ENCODE measurements at places on chromosomes 6 and 20.

- peak; percentile 30 for DNase-seq
Observed at GRCh38 chr6:66499851-66500250, 792.8 kb upstream of the EYS start.

DNA sequence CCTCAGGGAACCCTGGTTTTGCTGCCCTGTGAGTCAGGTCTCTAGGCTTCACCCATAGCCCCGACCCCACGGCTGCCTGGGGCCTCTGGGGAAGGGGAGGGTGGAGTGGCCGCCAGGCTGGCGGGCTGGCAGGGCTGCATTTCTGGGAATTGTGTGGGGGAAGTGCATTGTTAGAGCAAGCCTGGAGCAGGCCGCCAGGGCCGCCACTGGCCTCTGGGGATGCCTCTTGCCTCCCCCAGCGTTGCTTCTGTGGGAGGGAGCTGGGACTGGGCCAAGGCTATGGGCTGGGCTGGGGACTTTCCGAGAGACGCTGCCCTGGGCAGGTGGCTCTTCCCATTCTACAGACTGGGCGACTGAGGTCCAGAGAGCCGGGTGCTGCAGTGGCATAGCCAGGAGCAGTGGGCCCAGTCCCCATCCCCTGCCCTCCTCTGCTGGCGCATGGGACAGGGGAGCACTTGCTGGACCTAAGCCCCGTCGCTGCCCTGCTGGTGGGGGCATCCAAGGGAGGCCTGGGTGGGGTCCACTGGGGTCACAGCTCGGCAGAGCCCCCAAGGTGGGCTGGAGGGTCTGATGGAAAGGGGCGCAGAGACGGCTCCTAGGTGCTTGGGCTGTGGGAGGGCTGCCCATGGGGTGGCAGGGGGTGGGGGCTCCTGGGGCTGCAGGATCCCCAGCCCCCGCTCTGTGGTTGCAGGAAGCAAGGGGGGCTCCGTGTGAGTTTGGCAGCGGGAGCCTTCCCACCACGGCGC is 6.6 kb upstream of the SOX18 start:
- no peak for DNase-seq

GRCh38 chr6:170136541-170137175 is 154.2 kb downstream of the DLL1 start:
- no peak for DNase-seq

- no peak for DNase-seq
Observed at GRCh38 chr20:51526106-51526470, 16.4 kb downstream of the NFATC2 start.

DNA sequence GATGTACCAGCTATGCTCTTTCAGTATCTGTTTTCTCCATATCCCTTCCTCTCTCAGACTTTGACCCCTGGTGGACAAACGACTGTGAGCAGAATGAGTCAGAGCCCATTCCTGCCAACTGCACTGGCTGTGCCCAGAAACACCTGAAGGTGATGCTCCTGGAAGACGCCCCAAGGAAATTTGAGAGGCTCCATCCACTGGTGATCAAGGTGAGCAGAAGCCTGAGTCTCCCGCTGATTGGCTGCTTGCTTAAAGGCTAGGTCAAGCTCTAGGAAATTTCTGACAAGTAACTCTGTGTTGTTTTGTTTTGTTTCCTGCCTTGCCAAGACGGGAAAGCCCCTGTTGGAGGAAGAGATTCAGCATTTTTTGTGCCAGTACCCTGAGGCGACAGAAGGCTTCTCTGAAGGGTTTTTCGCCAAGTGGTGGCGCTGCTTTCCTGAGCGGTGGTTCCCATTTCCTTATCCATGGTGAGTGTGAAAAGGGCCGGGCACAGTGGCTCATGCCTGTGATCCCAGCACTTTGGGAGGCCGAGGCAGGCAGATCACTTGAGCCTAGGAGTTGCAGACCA is 28.6 kb downstream of the C6orf89 start:
- peak; percentile 26 for DNase-seq

DNA sequence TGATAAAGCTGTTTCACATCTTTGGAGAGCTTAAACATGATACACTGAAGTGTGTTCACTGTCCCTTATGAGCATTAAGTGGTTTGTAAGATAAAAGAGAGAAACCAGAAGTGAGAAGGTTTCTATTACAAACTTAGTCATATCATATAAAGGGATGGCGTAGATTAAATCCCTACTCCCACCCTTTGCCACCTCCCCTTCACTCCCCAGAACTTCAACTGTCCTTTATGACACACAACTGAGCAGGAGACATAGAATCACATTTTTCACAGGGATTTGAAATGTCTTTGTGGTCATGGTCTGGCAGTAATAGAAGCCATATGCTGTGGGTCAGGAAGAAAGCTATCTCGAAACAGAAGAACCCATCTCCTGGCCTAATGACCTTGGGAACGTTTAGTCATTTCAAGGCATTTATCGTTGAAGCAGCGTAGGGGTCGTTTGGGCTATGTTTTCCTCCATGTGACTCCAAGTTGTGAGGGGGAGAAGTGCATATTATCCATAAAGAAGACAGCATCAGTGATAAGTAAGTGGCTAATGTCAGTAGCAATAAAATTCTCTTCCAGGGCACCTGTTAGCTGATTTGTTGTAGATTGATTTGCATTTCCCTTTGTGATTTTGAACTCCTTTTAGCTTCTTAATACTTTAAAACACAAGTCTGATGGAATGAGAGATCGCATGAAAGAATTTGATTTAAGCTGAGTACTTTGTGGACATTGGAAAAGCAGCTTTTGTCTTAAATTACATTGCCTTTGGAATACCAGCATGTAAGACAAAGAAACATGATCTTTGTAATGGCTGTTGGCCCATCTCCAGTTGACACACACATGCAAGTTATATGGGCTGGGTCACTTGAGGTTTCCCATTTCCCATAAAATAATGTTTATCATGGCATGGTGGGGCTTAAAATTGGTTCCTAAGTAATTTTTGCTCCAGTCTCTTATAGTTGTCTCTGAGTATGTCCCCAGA is 501.5 kb upstream of the FLRT3 start:
- DNase-seq, result no peak

DNA sequence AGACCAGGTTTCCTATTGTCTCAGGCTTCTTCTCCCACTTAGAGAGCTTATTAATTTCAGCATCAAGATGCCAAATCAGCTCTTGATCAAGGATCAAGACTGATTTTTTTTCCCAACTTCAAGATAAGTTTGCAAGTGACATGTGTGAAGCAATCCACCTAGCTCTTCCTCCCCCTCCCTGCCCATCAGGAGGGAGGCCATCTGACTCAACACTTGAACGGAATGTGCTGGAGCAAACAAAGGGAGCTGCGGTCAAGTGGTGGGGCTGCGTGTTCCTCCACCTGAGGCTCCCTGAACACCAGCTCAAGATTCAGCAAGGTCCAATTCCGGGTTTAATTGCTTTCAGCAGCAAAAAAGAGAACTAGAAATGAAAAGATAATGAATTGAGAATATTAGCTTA is 38.7 kb downstream of the TTI1 start:
- DNase-seq, result peak; percentile 20

GRCh38 chr20:45545754-45546453 is 1.3 kb downstream of the EPPIN start:
- DNase-seq, result peak; percentile 11

DNA sequence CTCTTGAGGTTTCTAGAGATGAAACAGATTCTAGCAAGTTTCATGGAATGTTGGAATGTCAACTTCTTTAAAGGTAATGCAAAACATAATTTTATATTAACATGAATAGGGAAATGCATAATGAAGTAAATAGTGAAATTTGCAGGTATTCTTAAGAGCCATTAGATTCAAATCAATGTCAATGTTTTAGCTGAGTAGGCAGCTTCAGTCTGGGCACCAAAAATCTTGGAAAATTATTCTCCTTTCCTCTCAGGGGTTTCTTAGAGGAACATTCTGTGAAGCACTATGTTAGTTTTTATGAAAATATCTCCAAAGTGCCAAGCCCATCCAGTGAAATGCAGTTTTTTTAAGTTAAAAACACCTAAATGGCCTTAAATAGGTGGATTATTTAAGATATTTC is 300.8 kb downstream of the PAX1 start:
- DNase-seq, result no peak

DNA sequence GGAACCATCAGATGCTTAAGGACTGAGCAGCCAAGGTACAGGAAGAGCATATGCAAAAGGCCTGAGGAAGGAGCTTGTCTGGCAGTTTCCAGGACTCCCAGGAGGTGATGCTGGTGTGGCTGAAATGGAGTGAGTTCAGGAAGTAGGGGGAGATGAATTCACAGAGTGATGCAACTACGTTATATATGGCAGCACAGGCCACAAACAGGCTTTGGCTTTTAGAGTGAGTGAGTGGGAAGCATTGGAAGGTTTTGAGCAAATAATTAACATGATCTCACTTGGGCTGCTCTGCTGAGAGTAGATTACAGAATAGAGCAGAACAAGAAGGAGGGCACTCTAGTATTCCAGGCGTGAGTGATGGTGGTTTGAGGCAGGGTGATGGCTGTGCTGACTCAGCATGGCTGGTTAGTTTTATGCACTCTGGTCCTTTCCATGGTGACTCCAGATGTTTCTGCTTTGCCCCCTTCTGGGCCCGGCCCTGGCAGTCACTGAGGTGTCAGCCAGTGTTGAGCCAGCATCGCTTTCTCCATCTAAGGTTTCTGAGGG is 6.5 kb downstream of the BTN2A2 start:
- no peak for DNase-seq

GRCh38 chr6:27478141-27478705 is 5.3 kb upstream of the ZNF184 start:
- DNase-seq, result no peak

DNA sequence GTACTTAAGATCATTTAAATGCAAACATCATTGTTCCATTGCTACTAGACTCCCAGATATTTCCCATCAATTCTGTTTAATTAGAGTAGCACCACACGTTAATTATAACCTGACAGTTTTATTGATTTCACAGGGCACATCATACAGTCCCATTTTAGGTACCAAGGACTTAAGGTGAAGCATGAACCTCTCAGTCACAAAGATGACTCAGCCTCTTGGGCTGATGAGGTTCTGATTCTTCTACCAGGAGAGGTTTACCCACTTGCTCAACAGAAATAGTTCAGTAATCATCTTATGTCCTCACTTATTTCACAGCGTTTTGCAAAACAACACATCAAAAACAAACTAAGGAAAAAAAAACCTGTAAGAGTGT is 98.5 kb downstream of the HIVEP2 start:
- DNase-seq, result no peak

- peak; percentile 60 for DNase-seq
Observed at GRCh38 chr6:73180763-73181619, 44.3 kb downstream of the KHDC1L start.

DNA sequence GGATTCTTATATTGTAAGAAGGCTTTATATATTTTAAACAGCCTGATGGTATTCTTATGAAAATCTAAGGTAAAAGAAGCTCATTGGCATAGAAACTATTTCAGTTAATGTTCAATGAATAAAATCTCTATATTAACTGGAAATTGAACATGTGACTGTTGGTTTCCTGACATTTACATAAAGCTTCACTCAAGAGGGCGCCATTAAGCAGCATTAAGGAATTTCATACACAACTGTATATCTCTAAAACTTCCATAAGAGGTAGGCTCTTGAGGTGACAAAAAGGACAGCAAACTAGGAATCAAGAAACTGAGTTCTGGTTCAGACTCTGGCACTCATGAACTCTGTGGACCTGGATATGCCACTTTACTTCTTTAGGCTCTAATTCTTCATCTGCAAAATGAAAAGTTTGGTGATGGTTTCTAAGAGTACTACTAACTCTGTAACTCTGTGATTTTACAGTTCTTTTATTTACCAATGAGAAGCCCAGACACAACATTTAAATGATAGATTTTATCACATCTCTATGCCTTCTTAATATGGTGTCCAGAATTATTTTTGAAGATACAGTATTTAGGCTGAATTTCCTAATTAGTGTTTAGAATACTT is 147.5 kb downstream of the FLRT3 start:
- DNase-seq, result peak; percentile 18

DNA sequence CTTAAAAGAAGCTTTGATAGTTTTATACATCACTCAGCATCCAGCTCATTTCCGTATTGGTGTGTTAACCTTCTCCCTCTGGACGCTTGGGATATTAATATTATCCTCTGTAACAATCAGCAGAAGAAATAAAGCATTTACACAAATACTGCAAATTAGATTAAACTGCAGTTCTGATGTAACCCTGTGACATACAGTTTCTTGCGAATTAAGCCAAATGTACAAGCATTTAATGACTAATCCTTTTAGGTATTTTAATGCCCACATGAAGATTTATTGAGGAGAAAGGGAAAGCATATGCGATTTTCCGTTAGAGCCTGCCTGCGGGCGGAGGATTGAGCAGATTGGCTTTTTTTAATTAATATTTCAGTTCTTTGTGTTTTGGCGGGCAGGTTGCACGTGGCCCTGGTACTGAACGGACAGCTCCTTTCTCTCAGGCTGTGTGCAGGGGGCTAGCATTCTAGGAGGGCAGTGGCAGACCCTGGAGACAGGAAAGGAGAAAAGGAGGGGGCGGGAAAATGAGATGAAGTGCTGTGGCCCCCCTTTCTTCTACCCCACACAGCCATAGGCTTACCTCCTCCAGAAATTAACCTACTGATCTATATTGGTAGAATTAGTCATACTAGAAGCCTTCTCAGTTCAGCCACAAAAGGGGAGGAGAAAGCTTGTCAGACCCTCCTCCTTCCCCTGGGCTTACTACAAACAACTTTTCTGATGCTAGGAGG is 14.1 kb upstream of the TFAP2D start:
- peak; percentile 50 for DNase-seq

- DNase-seq, result no peak
Observed at GRCh38 chr6:135616655-135617054, 119.1 kb upstream of the AHI1 start.

GRCh38 chr20:5316188-5317158 is at the start of gene PROKR2:
Gene PROKR2, minus strand, starts transcription at chr20:5316954. Its CDS starts 2,585 bp downstream, at chr20:5314369.
- DNase-seq, result no peak

GRCh38 chr6:168032005-168032760 is 34.7 kb downstream of the KIF25 start:
- peak; percentile 47 for DNase-seq

- DNase-seq, result peak; percentile 43
Observed at GRCh38 chr6:163356324-163356723, 58.2 kb upstream of the QKI start.

All from HS-5 (cell line).